ENCODE measurements at places on chromosomes 4 and X. TPM values are rescaled to one million over a fixed set of nuclear protein-coding genes. Genes with fewer than 3 reads are reported as not detected.

LNX1 gene
- total RNA-seq = 0.76 TPM

LUZP4 gene
- not detected for total RNA-seq

ARAP2 gene
- not detected for total RNA-seq

POU3F4 gene
- total RNA-seq = not detected

CLGN gene
- total RNA-seq = 0.67 TPM

SMIM14 gene
- total RNA-seq = 17.3 TPM

S100G gene
- total RNA-seq = not detected

CASK gene
- 30.1 TPM for total RNA-seq

ADGRA3 gene
- total RNA-seq = 23.8 TPM
